ENCODE measurements at places on chromosomes 7 and 10. TPM values are rescaled to one million over a fixed set of nuclear protein-coding genes. Genes with fewer than 3 reads are reported as not detected.

- no peak for DNase-seq
Measured at GRCh38 chr7:144857463-144857862, 21.6 kb upstream of the TPK1 start.

DNA sequence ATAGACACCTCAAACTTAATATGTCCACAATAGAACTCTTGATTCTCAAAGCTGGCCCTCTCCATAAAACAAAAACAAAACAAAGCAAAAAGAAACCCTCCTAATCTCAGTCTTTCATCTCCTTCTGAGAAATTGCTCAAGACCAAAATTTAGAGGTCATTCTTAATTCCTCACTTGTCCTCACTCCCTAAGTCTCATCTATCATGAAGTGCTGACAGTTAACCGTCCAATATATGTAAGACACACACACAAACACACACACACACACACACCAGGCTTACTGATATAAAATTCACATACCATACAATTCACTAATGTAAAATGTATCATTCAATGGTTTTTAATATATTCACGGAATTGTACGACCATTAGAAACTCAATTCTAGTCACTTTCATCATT, 17.0 kb upstream of the SVIL start:
- DNase-seq: no peak

DNA sequence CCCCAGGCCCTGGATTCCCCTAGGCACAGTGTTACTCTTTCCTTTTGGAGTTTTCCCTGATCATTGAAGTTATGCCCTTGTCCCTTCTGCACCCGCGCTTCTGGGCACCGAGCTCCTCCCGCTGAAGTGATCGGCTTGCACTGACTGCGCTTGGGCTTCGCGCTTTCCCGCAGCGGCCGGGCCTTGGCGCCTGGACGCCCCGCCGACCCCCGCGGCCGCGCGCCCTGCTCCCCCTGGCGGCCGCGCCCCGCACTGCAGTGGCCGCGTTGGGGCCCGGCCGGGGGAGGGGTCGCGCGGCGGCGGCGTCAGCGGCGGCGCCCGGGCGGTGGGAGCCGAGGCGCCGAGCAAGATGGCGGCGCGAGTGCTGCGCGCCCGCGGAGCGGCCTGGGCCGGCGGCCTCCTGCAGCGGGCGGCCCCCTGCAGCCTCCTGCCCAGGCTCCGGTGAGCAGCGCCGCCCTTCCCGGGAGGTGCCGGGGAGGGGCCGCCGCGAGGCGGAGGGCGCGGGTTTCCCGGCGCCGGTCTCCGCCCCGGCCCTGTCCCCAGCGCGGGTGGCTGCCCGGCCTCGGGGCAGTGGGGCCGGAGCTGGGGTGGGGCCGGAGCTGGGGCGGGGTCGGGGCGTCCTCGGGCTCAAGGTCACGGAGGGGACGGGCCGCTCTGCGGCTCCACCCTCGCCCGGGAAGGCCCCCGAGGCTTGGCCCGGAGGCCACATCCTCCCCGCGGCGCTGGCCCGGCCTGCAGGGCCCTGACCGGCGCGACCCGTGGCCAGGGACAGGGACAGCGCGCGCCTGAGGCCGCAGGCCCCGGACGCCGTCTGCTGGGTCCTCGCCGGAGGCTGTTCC, at the start of gene NIPSNAP2:
Gene NIPSNAP2, plus strand, starts transcription at position 325 of the 839 bp plus-strand sequence. Its CDS starts 25 bp downstream, at position 350.
- DNase-seq: no peak

DNA sequence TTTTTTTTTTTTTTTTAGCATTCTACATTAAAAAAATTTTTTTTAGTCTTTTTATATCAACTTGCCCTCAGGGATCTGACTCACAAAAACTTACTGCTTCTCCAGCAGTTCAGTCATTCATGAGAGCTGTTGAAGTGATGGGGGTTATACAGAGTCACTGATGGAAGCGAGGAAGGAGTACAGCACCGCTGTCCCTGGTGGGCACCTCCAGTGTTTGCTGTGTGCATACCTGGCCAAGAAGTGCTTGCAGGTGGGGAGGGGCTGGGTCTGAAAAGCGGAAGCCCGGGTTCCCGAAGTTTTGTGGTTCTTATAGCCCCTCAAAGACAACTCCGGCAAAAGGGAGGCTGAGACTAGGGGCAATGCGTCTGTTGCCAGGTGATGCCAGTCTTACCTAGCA, 46.2 kb downstream of the MINDY4 start:
- no peak for DNase-seq

TSPAN13 gene
- polyA plus RNA-seq: 12.6 TPM

CALML5 gene
- polyA plus RNA-seq: not detected

GHRHR gene
- not detected for polyA plus RNA-seq

NUDT13 gene
- polyA plus RNA-seq: 1.7 TPM

All from BJ (cell line).